Esophagus mucosa (tissue), 1 donor: ENCODE measurements at places on chromosomes 2 and 18. TPM values are rescaled to one million over a fixed set of nuclear protein-coding genes. Genes with fewer than 3 reads are reported as not detected.

GRCh38 chr18:68766433-68766832, 31.4 kb upstream of the CCDC102B start:
- ATAC-seq: no peak

GRCh38 chr2:196925051-196925767, 1.3 kb downstream of the PGAP1 start:
- ATAC-seq: no peak

DNA sequence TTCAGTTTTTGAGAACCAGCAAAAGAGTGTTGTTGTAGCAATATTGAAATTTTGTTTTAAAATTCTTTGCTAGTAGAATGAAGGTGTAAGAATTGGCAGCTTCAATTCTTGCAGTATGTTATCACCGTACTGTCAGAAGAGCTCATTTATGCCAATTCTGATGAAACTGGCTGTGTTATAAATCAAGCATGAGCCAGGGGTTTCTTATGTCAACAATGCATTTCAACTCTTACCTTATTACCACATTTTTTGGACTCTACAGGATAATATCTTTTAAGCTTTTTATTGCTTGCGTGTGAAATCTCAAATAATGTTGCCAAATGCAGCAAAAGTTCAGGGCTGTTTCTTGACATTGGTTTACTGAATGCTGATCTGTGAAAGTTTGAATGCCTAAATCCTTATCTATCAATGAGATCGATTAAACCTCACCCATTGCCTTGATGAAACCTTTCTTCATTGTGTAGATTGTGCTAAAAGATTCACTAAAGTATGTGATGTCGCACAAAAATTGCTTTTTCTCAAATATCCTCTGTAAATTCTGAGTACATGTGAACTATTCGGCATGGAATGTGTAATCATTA, 1389.3 kb upstream of the ZEB2 start:
- ATAC-seq: no peak

GRCh38 chr2:98761267-98761781, 30.4 kb upstream of the MGAT4A start:
- ATAC-seq: no peak

DNA sequence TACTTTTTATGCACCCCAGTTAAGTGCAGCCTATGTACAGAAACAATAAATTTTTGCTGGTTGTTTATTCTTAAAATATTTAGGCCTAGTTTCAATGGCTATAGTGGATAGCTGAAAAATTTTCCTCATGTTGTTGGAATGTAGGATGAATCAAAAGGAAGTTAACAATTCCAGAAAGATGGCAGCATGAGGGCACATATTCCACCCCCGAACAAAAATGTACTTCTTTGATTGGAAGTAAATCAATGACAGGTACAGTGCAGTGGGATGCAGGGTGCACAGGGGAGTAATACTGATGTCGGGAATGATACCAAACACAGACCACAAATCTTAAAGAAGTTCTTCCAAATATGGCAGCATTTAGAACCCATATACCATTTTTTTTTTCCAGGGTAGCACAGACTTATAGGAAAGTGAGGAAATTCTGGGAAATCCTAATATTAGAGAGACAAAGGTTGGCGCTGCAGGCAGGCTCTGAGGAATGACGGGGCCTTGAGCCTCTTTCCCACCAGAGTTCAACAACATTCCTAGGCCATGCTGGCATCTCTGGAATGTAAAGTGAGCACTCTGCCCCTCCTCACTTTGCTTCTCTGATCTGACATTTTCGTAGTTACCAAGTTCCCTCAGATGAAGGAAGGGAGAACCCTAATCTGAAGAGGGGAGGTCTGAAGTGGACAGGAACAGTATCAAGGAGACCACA, 36.6 kb upstream of the IKZF2 start:
- no peak for ATAC-seq

DNA sequence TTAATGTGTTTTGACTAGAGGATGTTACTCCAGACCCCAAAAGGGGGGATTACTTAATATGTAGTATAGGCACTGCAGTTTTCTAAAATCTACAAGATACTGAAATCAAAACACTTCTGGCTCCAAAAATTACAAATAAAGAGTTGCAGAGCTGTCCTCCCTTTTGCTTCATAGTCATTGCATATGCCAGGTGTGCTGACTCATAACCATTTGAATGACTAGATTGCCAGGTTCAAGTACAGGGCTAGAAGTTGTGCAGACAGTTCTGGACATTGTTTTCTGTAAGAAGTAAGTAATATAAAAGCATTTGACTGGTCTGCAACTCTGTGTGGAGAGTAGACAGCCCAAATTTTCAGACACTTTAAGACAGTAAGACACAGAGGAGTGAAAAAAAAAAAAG, 6.7 kb downstream of the CWC22 start:
- ATAC-seq: no peak

DNA sequence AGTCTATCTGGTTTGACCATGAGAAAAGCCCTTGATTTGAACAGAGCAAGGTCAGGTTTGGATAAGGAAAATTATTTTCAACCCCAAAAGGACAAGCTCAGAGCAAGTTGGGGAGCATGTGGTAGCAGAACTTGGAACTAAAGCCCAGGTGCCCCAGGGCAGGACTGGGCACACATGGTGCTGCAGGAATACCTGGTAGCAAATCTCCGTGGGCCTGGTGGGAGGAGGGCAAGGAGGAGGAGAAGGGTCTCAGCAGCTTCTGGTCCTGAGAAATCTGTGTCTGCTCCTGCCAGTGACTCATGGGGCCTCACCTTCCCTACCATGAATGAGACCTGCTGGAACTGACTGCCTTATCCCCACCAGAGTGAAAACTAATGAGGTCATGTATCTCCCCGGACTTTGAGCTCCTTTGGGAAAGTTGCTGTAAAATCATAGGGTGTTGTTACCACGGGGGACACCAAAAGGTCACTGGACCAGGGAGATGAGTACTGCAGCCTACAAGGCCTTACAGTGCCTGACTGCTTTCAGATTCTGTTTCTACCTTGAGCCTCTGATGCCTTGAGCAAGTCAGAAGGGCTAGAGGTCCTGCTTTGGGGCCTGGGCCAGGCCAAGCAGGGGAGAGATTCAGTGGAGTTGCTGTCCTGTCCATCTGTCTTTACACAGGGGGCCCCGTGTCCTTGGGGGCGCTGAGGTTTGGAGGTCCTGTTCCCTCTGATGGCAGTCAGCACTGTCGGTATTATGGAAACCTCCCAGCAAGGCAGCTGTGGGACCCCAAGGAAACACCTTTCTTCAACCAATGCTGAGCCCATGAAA, 304.0 kb downstream of the MYCN start:
- ATAC-seq: no peak

DNA sequence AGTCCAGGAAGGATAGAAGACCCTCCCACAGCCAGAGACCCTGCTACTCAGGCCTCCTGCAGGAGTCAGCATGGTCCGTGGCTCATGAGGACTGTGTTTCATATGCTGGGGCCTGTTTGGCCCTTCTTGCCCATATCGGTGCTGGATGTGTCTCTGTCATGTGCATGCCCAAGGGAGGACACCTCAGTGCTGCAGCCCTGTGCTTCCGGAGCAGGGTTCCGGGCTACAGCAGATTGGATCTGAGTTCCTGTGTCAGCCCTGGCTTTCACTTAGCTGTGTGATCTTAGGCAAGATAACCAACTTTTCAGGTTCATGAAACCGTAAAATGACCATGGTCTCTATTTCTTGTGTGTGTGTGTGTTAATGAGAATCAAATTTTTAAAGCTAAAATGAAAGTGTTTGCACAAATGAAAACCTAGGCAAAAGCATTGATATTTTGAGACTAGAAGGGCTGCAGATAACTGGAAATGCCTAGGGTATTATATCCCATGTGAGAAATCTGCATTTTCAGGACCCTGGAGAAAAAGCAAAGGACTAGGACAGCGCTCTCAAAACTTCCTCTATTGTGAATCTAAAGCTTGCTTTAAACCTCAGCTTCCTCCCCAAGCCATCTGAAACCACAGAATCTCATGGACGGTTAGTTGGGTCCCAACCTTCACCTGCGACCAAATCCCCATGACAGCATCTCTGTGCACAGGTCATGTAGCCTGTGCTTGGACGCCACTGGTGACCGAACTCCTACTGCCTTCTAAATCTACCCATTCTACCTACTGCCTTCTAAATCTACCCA, 58.8 kb upstream of the CAPN13 start:
- ATAC-seq: no peak

DNA sequence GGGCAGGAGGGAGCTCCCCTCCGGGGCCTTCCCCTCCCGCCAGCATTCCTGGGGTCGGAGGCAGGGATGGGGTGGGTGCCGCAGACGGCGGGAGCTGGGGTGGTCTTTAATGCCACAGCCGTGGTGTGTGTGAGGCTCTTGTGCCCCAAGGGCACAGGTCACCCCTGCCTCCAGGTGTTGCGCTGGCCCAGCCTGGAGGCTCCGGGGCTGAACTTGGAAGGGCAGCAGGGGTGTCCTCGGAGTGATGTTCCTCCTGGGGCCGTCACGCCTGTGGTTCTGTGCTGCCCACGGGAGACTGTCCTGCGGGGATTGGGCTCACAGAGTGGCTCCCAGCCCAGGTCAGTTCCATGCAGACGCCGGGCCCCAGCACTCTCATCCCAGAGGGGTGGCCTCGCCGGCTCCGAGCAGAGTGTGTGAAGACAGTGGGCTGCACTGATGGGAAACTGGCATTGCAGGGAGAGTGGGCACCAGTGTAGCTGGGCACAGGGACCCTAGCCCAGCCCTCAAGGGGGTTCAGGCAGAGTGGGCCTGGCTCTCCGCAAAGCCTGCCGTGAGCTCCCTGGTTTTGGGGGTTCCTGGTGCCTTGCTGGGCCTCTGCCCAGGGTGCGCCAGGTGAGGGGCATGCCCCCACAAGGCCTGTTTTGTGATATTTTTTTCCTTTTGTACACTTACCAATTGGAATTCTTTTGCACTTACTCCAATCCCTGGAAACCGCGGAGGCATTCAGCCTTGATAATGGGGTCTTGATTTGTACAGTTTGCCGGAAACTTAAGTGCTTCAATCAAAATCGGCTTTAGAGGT, 56.7 kb downstream of the NFATC1 start:
- no peak for ATAC-seq

DNA sequence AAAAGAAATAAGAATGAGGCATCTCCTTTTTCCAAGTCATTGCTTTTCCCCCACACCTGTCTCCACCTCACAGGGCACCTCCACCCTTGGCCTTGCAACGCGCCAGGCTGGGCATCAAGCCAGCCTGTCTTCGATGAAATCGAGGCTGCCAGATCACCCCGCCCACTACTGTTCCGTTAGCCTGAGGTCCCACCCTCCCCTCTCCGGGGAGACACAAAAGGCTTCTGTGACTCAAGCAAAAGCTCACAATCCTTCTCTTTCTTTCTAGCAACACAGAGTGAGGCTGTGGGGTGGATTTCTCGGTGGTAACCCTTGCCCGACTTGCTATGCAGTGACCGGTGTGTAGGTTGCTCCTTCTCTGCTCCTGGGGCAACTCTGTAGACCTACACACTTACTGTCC, 9.9 kb downstream of the TNP1 start:
- ATAC-seq: peak; percentile 91

DNA sequence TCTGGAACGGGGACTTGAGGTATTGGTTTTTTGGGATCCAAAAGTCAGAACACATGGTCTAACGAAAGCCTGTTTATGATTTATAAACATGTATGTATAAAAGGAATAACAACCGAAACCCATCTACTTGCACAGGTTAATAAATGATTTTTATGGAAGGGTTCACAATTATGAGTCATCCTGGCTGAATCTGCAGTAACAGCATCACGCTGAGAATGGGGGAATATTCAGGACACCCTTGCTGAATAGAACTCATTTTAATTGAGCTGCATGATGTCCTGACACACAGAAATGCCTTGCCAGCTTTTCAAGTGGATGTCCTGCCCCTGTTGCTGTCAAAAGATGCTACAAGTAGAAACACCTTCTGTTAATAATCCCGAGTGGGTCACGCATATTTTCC, 54.7 kb upstream of the TGFA start:
- ATAC-seq: no peak

DNA sequence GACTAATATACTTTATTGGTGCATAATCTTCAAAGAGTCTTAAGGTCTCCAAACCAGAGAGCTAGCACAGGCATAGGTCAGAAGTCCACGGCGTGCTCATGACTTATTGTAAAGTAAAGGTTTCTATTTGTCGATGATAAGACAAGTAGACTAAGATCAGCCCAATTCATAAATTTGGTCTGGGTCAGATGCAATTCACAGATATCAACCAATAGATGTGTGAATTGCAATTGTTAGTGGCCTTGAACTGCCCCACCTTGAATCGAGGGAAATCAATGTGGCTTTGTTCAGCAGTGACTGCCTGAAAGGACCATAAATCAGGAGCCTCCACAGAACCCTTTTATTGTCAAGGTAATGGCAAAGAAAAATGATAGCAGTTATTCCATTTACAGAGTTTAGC, 39.1 kb upstream of the CPS1 start:
- ATAC-seq: no peak

The DGUOK gene
- 38.3 TPM for total RNA-seq

The C2orf74 gene
- 2.9 TPM for total RNA-seq

The KYNU gene
- 33.6 TPM for total RNA-seq

The RTP5 gene
- total RNA-seq: not detected

The POTEI gene
- total RNA-seq: not detected

The MARCHF4 gene
- not detected for total RNA-seq
